ENCODE measurements at places on chromosomes 4 and X. TPM values are rescaled to one million over a fixed set of nuclear protein-coding genes. Genes with fewer than 3 reads are reported as not detected.

GRCh38 chr4:78331965-78332364 lies 219.6 kb upstream of the ANXA3 start:
- H3K27me3 ChIP-seq = no peaks in the 10 kb centered on the region
- H3K4me1 ChIP-seq = peaks cover 59% of the 10 kb centered on the region
- peak overlapping the region; percentile 26 for H3K4me3 ChIP-seq
- H3K36me3 ChIP-seq = no peaks in the 10 kb centered on the region

DNA sequence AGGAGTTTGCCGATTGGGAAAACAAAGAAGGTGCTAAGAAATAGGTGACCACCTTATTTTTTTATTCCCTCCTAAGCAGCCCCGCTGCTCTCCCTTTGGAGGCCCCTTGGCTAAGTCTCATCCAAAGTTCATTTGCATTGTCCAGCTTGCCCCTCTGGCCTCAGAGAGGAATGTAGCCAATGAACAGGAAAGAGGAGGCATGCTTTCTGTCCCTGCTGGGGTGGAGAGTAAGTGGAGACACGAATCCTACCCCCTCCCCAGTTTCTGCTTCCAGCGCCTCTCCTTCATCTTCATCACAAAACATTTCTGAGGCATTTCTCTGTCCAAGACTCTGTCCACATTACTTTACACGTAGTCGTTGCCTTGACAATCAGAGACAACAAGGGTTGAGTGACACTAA lies 38.7 kb downstream of the NLGN3 start:
- no peaks in the 10 kb centered on the region for H3K4me1 ChIP-seq
- no peak overlapping the region for H3K4me3 ChIP-seq
- no peaks in the 10 kb centered on the region for H3K27me3 ChIP-seq
- H3K27ac ChIP-seq = peak overlapping the region; percentile 94
- H3K36me3 ChIP-seq = no peaks in the 10 kb centered on the region

DNA sequence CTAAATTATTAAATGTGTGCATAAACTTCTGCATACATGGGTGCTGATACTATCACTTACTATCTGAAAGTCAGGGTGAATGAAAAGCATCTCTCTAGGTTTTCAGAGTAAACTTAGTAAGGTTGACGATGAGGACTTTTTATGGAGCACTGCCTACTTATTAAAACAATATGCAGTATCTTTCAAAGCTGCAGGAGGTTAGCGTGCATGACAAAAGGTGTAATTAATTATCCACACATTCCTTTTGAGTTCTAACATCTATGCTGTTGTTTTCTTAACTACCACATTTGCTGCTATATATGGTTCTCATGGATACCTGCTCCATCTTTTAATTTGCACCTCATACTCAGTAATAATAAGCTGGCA lies 256.2 kb downstream of the FSTL5 start:
- H3K27me3 ChIP-seq = no peaks in the 10 kb centered on the region
- H3K36me3 ChIP-seq = no peaks in the 10 kb centered on the region
- H3K4me1 ChIP-seq = peaks cover 7% of the 10 kb centered on the region
- no peak overlapping the region for H3K27ac ChIP-seq

DNA sequence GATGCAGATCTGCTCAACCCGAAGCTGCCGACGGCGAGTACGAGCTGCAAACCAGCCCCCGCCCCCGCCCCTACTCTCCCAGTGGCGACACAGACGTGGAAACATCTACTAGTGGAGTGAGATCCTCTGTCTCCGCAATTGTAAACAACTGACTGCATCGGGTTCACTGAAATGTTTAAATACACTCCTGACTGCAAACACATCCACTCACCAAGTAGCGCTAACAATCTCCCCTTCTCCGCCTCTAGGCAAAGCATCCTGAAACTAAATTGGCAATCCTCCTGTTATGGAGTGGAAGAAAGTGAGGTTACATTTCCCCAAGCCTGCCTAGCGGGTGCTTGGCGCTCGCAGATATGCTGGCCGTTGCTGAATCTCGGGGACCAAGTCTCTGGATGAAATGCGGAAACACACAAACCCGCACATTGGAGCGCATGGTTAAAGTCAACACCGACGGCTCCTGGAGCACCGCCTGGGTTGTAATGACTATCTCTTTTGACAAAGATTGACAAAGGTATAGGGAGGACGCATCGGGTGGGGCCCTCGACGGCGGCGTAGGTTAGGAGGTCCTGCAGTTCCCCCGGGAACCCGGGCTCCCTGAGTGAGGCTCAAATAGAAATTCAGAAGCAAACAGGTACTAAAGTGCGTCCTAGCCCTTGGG lies 117.0 kb upstream of the TEX13C start:
- no peaks in the 10 kb centered on the region for H3K36me3 ChIP-seq
- no peak overlapping the region for H3K27ac ChIP-seq
- peaks cover 33% of the 10 kb centered on the region for H3K4me1 ChIP-seq

- H3K36me3 ChIP-seq = no peaks in the 10 kb centered on the region
- no peak overlapping the region for H3K4me3 ChIP-seq
- peaks cover 18% of the 10 kb centered on the region for H3K4me1 ChIP-seq
- no peaks in the 10 kb centered on the region for H3K27me3 ChIP-seq
- no peak for DNase-seq
- H3K27ac ChIP-seq = no peak overlapping the region
Observed at GRCh38 chr4:152014280-152014679, 253.5 kb upstream of the GATB start.

- DNase-seq = peak; percentile 67
- H3K4me3 ChIP-seq = no peak overlapping the region
- no peaks in the 10 kb centered on the region for H3K27me3 ChIP-seq
- no peaks in the 10 kb centered on the region for H3K36me3 ChIP-seq
- peak overlapping the region; percentile 46 for H3K27ac ChIP-seq
- H3K4me1 ChIP-seq = peaks cover 2% of the 10 kb centered on the region
Observed at GRCh38 chr4:55768291-55768690, 51.3 kb upstream of the EXOC1L start.

DNA sequence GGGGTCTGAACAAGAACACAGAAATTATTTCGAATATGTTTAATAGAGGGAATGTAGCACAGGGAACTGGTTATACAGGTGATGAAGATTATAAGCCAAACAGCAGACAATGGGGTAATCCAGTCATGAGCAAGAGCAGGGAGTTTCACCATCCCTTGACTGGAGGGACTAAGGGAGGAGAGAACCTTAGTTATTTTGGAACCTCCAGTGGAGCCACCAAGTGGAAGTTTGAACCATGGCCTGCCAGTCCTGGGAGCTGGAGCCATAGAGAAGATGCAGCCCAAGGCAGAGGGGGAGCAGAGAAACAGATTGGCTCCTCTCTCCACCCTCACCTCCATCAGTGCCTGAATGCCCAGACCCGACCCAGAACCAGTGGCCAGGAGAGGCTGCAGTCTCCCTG lies 264.6 kb upstream of the RASGEF1B start:
- no peak for DNase-seq
- no peak overlapping the region for H3K27ac ChIP-seq
- no peaks in the 10 kb centered on the region for H3K4me1 ChIP-seq
- H3K27me3 ChIP-seq = no peaks in the 10 kb centered on the region

- 0 out of 2 replicates have a peak, but pooled peaks cover 6% of the 10 kb centered on the region for H3K4me1 ChIP-seq
- H3K27me3 ChIP-seq = no peaks in the 10 kb centered on the region
- no peak for DNase-seq
- no peak overlapping the region for H3K4me3 ChIP-seq
- H3K27ac ChIP-seq = no peak overlapping the region
- H3K36me3 ChIP-seq = no peaks in the 10 kb centered on the region
Observed at GRCh38 chr4:156946516-156947424, 24.8 kb downstream of the PDGFC start.

DNA sequence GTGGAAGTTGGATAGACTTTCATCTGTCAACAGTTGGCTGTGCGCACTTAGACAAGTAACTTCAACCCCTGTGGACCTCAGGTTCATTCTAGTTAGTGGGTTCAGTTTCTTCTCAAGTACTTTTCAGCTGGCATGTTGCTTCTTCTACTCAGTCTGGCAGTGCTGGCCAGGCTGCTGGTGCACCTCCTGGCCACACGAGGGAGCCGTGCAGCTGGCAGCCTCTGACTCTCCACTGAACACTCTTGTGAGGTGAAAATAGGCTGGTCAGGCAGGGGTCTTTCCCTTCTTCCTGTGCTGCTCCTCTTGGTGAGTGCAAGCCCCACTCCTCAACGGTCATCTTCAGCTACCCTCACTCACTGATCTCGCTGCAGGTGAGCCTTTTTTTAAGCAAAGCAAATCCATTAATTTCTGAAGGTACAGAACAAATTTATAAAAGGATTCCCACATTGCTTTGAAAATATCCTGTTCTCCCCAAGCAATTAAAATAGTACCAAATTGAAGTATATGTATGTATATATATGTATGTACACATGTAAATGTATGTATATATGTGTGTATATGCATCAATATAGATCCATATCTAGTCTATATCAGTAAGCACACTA lies 30.6 kb downstream of the LONRF3 start:
- H3K4me3 ChIP-seq = no peak overlapping the region
- H3K27ac ChIP-seq = no peak overlapping the region
- no peaks in the 10 kb centered on the region for H3K36me3 ChIP-seq
- no peaks in the 10 kb centered on the region for H3K27me3 ChIP-seq
- H3K4me1 ChIP-seq = no peaks in the 10 kb centered on the region

GRCh38 chr4:146029939-146030710 lies 91.5 kb upstream of the ZNF827 start:
- H3K27me3 ChIP-seq = no peaks in the 10 kb centered on the region
- DNase-seq = peak; percentile 70
- no peak overlapping the region for H3K4me3 ChIP-seq
- no peaks in the 10 kb centered on the region for H3K36me3 ChIP-seq
- H3K27ac ChIP-seq = peak overlapping the region; percentile 50

DNA sequence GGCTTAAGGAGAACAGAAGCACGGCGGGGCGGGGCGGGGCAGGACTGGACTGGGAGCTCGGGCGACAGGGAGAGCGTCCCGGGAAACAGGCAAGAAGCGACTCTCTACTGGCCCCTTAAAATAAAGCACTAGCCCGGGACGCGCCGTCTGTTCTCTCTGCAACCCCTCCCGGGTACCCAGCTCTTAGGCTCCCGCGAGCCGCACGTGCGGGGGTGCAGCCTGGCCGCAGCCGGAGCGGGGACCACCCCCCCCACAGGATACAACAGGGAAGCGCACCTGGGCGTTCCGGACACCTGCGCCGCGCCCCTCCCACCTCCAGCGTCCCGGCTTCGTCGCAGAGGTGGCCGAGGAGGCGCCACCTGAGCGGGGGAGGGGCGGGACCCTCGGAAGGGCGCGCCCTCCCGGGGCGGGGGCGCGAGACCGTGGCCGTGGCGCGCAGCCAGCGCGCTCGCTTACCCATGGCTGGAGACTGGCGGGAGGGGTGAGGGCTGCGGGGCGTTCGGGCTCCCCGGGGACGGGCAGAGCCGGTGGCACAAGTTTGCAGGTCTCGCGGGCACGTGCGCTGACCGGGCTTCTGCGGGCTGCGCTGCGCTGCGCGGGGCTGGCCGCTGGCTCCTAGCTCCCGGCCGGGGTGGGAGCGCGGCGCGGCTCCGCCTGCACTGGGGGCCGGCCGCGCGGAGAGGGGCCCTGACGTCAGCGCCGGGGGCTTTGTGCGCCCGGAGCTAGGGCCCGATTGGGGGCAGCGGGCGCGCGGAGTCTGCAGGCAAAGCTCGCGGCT lies 91.5 kb downstream of the GEMIN8 start:
- H3K36me3 ChIP-seq = no peaks in the 10 kb centered on the region
- no peaks in the 10 kb centered on the region for H3K27me3 ChIP-seq
- peak overlapping the region; percentile 92 for H3K27ac ChIP-seq

DNA sequence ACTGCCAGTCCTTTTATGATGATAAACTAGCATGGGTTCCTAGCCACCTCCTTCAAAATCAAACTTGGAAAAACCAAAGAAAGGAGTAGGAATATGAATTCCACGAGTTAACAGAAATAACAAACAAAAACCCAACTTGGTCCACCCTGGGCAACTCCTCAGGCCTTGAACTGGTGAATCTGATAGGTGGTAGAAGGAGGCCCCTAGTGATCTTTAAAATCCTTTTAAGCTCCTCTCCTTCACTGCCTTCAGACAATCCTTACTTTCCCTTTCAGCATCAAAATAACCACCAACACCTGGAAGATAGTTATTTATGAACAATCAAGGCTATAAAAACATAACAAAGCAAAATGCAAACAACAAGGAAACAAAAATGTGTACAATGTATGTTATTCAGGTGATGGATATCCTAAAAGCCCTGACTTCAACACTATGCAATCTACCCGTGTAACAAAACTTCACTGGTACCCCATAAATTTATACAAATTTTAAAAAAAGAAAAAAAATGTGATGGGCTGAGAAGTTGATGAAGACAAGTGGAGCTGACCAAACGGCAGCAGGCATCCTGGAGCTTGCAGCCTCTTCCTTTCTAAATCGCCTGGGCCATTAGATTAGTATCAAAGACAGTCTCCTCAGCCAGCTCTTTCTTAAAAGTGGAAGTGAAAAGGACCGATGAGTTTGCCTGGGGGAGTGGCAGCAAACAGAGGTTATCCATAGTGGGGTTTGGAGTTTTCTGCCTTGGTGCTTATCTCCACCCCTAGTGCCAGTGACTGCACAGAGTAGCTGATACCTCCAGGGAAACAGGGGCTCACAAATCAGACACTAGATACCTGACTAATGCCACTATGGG lies 179.6 kb downstream of the TMA16 start:
- no peaks in the 10 kb centered on the region for H3K36me3 ChIP-seq
- no peak overlapping the region for H3K27ac ChIP-seq
- H3K4me3 ChIP-seq = no peak overlapping the region
- no peaks in the 10 kb centered on the region for H3K27me3 ChIP-seq
- no peak for DNase-seq

GRCh38 chrX:133655275-133656265 lies 240.3 kb upstream of the GPC4 start:
- H3K27ac ChIP-seq = no peak overlapping the region
- H3K4me1 ChIP-seq = peaks cover 6% of the 10 kb centered on the region
- H3K4me3 ChIP-seq = no peak overlapping the region
- no peaks in the 10 kb centered on the region for H3K36me3 ChIP-seq
- no peaks in the 10 kb centered on the region for H3K27me3 ChIP-seq

- peak overlapping the region; percentile 50 for H3K4me3 ChIP-seq
- peaks cover 100% of the 10 kb centered on the region for H3K27me3 ChIP-seq
- no peaks in the 10 kb centered on the region for H3K36me3 ChIP-seq
- H3K27ac ChIP-seq = no peak overlapping the region
- peak; percentile 90 for DNase-seq
- peaks cover 58% of the 10 kb centered on the region for H3K4me1 ChIP-seq
Observed at GRCh38 chr4:173505924-173506518, 24.0 kb downstream of the HAND2 start.

DNA sequence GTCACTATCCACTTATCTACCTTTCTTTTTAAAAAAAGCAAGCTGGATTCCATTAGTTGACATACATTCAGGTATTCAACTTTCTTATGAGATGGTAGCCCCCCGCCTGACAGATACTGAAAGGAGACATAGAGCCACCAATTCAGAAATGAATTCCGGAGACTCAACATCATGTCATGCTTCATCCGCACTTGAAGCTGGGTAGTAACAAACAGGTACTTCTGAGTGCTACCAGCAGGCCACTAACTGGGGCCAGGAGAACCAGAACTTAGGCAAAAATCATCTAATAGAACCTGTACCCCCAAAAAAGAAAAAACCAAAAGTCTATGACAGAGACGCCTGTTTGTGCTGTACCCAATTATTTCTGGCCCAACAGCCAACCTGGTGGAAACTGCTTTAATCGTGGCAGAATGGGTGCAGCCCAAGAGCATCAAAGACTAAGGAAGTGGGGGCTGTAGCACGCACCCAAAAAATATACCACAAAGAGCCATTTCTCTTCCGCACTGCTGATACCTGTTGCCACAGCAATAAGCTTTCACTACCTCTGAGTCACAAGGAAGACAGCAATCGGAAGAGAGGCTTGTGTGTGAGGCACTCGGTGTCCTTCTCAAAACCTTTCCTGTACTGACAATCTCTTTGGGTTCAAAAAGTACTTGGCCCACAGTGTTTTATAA lies 84.8 kb downstream of the AFAP1 start:
- no peaks in the 10 kb centered on the region for H3K27me3 ChIP-seq
- H3K4me3 ChIP-seq = no peak overlapping the region
- H3K27ac ChIP-seq = 0 out of 2 replicates have a peak overlapping the region, but pooled peaks have one; percentile 26
- no peaks in the 10 kb centered on the region for H3K36me3 ChIP-seq

AREG gene
- total RNA-seq = not detected

CLCN4 gene
- total RNA-seq = 4.9 TPM

DCAF12L2 gene
- 1.9 TPM for total RNA-seq

PAQR3 gene
- 37.3 TPM for total RNA-seq

SYTL4 gene
- 0.28 TPM for total RNA-seq
